Stimulated activated CD4-positive, alpha-beta T cell treated with anti-CD3 and anti-CD28 coated beads, TNF-alpha, amount 100 ng/mL, for 1 hour (primary cell): ENCODE measurements at places on chromosomes 5 and 9.

DNA sequence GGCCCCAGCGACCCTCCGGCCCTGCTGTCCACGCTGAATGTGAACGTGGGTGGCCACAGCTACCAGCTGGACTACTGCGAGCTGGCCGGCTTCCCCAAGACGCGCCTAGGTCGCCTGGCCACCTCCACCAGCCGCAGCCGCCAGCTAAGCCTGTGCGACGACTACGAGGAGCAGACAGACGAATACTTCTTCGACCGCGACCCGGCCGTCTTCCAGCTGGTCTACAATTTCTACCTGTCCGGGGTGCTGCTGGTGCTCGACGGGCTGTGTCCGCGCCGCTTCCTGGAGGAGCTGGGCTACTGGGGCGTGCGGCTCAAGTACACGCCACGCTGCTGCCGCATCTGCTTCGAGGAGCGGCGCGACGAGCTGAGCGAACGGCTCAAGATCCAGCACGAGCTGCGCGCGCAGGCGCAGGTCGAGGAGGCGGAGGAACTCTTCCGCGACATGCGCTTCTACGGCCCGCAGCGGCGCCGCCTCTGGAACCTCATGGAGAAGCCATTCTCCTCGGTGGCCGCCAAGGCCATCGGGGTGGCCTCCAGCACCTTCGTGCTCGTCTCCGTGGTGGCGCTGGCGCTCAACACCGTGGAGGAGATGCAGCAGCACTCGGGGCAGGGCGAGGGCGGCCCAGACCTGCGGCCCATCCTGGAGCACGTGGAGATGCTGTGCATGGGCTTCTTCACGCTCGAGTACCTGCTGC lies 839 bp downstream of the KCNV2 start:
- DNase-seq: no peak

- no peak for DNase-seq
Measured at GRCh38 chr9:84270847-84271530, 69.6 kb downstream of the SLC28A3 start.

DNA sequence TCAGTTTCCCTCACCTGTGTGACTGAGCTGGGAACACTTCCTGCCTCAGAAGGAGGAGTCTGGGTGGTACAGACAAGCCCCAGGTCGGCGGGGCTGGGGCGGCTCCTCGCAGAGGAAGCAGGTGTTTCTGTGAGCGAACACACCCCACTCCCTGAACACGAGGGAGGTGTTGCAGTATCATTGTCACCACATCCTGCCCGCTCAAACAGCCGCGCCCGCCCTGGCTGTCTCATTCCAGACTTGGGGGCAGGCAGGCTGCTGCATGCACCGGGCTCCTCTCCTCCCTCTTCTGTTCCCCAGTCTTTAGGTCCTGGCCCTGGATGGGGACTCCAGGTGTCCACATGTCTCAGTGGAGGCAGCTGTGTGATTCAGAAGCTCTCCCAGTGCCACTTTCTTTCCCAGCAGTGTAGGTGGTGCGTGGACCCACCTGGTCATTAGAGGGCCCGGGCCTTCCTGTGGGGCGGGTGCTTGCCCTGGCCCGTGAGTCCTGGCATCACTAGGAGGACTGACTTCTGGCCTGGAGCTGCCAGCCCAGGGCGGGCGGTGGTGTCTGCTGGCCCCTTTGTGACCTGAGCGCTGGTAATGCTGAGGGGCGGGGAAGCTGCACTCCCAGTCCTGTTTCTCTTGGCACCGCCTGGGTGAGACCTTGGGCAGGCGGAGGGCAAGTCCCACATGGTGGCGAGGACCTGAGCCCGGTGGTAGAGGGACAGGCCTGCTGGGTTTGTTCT lies 18.3 kb upstream of the PHYHD1 start:
- DNase-seq: peak; percentile 70

- DNase-seq: no peak
Measured at GRCh38 chr5:12920527-12920926, 1016.3 kb upstream of the CTNND2 start.

DNA sequence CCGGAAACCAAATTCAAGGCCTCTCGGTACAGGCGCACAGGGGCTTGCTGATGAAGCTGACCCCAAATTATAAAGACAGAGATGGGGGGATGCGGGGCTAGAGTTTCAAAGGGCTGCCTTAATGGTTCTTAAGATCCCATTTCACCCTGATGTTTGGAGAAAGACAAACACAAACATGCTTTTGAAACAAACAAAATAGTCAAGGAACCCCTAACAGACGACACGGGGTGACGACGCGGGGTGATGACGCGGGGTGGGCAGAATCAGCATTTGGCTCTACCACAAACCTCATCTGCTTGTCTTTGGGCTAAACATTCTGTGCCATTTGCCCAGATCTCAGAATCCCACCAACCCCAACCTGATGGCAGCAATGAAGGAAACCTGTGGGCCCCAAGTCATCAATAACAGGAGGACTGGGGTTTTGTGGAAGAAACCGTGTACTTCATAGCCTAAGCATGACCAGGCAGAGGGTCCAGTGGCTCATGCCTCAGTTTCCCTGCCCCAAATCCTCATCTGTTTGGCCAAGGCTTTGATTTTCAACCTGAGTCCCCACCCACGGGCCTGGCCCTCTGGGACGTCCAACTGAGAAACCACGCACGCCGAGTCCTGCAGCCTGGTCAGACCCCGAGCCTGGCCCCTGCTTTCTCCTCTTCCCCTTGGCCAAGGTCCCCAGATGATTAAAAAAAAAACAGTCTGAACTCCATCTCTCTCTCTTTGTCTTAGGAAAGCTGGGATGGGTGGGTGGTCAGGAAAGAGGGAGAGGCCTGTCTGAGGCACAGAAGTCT lies 148.5 kb downstream of the COL23A1 start:
- DNase-seq: no peak

GRCh38 chr5:116152169-116152568 lies 67.3 kb downstream of the COMMD10 start:
- no peak for DNase-seq

- DNase-seq: no peak
Measured at GRCh38 chr9:123053711-123054110, 20.2 kb downstream of the GPR21 start.

DNA sequence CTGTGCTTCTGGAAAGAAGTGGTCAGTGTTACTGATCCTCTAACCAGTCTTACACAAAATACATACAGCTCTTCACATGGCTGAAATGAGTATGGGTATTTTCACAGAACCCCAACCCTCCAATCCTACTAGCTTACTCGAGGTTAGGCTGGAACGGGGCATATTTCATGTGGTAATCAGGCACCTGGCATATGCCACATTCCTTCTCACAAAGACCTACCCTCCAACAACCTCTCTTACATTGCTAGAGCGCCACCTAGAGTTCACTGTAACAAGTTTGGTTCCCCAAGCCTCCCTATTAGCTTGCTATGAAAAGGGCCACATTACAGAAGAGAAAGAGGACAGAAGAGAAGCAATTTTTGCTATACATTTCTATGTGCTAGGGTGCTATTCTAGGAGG lies 597.3 kb downstream of the PRELID2 start:
- no peak for DNase-seq

- no peak for DNase-seq
Measured at GRCh38 chr5:61275841-61276240, 56.2 kb upstream of the ZSWIM6 start.

- DNase-seq: no peak
Measured at GRCh38 chr9:131524665-131525315, 6.3 kb downstream of the UCK1 start.

DNA sequence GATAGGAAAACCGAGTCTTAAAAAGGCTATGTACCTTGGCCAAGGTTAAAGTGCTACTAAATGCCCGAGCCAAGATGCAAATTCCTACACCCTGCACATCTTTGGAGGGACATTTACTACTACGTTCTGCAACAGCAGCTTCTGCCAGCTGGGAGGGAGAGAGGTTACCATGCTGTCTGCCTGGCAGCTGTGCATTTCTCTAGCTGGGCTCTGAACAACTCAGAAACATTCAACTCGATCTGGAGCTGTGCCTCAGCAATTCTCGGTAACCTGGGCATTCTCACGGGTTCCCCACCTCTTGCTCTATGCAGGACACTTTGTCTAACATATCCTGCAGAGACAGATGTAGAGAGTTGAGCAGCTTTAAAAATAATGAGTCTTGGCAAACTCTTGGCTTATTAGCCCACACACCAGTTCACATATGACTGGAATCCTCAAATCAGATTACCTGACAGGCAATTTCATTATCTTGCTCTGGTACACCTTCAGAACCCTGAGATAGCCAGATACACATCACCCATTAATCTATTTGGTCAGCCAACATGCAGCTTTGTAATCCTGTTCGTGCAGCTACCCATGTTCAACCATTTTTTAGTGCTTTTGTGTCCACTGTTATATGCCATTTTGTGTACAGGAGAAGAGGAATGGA lies 115.8 kb downstream of the EFNA5 start:
- no peak for DNase-seq

DNA sequence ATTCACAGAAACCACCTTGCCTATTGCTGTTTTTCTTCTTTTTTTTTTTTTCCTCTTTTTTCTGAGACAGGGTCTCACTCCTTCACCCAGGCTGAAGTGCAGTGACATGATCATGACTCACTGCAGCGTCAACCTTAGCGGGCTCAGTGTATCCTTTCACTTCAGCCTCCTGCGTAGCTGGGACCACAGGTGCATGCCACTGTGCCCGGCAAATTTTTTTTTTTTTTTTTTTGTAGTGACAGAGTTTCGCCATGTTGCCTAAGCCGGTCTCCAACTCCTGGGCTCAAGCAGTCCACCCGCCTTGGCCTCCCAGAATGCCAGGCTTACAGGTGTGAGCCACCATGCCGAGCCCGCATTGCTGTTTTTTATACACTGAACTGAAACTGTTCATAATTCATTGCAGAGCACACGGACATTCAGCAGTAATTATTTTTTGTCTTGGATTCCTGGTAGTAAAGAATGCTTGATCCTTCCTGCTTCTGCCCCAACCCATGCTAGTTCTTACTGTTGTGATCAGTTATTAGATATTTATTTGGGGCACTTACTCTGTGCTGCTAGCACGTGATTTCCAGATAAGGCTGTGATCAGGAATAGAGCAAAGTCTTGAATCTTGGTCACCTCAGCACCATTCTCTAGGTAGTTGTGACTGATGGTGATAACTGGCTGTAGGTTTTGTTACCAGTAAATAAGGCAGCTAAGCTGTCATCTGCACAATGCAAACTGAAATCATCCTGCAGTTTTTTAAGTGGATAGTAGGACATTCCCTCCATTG lies 14.0 kb downstream of the MAP3K1 start:
- no peak for DNase-seq

- no peak for DNase-seq
Measured at GRCh38 chr9:98594546-98595160, 114.1 kb downstream of the GABBR2 start.

DNA sequence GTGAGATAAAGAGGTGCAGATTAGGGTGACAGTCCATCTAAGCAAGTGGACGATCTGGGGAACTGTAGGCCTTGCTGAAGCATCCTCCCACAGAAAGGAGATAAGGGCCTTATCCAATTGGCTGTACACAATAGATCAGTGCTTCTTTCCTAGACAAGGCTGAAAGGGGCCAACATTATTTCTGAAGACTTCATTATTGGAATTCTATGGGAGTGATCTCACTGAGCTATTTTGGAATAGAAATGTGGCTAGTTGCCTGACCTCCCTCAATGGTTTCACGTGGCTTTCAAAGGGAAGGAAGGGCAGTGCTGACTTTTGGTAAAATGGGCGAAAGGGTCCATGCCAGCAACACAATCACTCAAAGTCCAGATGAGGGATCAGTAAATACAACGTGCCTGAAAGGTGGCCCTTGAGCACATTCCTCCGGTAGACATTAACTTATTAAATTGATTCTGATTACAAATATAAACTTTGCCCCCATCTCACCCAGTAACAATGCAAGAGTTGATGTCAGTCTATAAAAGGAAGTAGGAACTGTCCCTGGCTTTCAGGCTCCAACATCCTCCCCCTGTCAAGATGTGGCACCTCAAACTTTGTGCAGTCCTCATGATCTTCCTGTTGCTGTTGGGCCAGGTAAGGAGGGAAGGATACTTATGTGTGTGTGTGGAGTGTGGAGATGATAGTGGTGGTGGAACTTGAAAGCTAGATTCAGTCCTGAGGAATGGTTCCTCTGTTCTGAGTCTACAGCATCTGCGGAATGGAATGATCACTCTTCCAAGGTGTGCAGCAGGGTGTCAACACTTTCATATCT lies at the start of gene LEAP2:
LEAP2 (plus strand) TSS at position 550 of the 811 bp plus-strand sequence; CDS start at position 577, 27 bp downstream.
- no peak for DNase-seq
